ENCODE measurements at places on chromosomes 12 and 14.
A peak's percentile ranks its signal among the peaks of the same experiment; 100 is the strongest.

DNA sequence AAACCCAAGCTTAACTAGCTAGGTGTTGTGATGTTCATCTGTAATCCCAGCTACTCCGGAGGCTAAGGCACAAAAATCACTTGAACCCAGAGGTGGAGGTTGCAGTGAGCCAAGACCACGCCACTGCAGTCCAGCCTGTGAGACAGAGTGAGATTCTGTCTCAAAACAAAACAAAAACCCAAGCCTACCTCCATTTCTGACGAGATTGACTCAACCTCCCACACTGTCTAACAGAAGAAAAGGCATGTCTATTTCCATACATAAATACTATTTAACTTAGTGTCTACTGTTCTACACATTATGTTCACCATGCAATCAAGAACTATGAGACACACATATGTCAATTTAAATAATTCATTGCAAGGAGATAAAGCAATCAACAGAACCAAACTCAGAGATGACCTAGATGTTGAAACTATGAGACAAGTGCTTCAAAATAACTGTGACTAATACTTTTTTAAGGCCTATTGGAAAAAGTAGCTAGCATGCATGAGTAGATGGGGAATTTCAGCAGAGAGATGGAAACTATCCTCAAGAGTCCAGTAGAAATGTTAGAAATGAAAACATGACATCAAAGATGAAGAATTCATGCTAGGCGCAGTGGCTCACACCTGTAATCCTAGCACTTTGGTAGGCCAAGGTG is 75.9 kb upstream of the DHRS4 start:
- DNase-seq, result no peak

GRCh38 chr12:54303640-54304039 is 2.8 kb upstream of the NFE2 start:
- DNase-seq, result no peak

DNA sequence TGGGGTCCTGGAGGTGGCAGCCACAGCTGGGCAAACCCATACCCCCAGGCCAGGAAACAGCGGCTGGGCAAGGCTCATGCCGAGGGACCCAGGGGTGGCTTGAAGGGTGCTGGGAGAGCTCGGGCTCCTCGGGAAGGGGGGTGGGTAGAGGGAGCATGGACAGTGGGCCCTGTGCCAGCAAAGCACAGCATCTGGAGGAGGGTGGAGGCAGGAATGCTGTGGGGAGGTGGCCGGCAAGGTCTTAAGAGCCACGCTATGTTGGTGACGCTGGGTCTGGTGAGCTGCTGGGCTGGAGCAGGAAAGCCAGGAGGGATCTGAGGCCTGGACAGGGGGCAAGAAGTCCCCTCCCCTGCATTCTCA is 48.2 kb upstream of the DLK1 start:
- DNase-seq, result peak; percentile 71

DNA sequence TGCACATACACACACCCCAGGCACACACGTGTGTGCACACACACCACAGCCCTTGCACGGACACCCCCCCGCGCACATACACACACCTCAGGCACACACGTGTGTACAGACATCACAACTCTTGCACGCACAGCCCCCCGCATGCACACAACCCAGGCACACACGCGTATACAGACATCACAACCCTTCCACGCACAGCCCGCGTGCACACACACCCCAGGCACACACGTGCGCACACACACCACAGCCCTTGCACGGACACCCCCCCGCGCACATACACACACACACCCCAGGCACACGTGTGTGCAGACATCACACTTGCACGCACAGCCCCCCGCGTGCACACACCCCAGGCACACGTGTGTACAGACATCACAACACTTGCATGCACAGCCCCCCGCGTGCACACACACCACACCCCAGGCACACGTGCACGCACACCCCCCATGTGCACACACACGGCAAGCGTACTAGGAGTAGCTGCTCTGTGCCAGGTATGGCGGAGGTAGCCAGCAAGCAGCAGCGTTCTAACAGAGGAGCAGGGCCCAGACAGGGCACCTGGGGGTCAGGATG is 18.2 kb upstream of the ANKLE2 start:
- no peak for DNase-seq

GRCh38 chr14:34243001-34243400 is 219.0 kb downstream of the SPTSSA start:
- no peak for DNase-seq

DNA sequence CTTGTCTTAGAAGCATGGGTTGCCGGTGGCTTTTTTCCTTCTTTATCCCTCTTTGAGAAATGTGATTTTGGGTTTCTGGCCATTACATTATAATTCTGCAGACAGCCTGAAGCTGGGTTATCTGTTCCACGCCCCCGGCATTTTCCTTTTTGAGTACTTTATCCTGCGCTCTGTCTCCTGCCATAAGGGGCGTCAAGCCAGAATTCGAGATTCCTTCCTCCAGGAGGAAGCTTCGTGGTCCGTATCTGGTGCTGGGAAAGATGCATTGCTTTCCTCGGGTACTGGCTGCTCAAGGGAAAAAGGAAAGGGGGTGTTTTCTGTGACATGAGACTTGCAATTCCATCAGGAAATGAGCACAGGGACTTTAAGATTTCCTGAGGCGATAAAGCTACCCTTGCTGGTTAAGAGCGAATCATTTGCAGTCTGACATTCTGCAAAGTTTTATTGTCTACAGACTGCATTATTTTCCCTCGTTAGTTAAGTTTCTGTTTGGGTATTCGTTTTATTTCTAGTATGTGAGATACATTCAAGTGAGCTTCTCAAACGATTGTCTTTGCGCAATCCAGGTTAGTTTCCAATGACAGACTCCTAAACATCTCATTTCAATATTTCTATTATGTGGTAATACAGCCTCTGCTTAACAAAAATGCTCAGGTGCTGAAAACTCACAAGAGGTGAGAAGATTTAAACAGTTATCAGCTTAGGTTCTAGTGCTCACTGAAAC is 694 bp downstream of the AKAP5 start:
- peak; percentile 62 for DNase-seq

- peak; percentile 53 for DNase-seq
These were observed 27.8 kb downstream of the CNOT2 start for GRCh38 chr12:70271025-70271424.

GRCh38 chr14:105168496-105168978 is at the start of gene JAG2:
Gene JAG2, minus strand, starts transcription at chr14:105168776. Its CDS starts 356 bp downstream, at chr14:105168420.
- DNase-seq, result peak; percentile 31

GRCh38 chr12:7460375-7461259 is 16.7 kb upstream of the CD163L1 start:
- peak; percentile 35 for DNase-seq

- DNase-seq, result no peak
These were observed 163.3 kb downstream of the PAWR start for GRCh38 chr12:79527473-79527872.

GRCh38 chr12:79329933-79330332 is 360.8 kb downstream of the PAWR start:
- no peak for DNase-seq

GRCh38 chr14:44154874-44155273 is 352.2 kb downstream of the FSCB start:
- no peak for DNase-seq

DNA sequence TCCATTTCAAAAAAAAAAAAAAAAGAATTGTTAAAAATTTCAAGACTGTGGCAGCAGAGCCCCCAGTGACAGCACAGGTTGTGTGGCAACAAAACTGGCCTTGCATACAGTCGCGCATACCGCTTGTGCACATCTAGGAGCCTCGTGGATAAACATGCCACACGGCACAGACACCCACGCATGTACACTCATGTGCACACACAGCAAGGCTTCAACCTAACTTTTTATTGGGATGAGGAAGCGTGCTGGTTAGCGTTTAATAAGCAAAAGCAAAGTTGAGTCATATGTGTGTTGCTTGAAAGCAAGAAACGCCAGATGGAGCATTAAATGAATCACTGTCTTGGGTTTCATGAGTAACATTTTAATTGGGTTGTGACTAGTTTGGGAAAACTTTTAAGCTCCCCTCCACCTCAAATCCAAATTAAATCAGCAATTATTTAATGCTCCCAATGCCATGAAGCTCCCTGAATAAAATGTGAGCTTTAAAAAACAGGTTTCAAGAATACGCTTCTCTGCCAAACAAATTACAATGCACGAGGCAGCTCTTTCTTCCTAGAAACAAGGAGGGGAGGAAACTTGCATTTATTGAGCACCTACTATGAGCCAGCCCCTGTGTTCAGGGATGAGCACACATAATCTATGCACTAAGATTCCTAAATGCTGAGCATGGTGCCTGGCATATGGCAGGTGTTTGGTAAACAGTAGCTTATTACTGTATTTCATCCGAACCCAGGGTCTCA is 35.7 kb upstream of the EML1 start:
- DNase-seq, result no peak

DNA sequence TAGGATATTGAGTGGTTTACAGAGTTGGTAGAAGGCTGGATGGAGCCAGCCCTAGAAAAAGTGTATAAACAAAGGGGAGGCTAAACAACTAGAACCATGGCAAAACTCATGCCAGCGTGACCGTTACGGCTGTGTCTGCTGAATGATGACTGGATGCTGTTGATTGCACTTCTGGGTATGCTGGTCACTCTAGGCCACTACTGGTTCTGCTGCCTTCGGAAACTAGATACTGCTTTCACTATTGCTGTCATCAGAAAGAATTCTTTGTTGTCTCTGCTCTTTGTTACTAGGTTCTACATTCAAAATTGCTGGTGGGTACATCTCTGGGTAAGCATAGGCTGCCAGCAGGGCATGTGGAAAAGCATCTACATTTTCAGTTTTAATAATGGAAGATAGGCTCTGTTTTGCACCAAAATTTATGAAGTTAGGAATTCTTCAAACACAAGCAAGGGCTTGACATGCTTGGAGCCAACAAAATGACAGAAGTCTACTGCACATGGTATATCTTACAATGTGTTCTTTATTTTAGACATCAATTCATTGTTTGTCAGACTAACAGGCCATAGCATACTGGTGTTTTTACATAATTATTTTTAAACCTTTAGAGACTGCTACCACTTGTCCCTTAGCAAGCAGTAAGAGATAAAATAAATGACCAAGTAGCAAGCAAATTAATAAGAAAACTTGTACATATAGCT is 15.4 kb downstream of the MON2 start:
- no peak for DNase-seq

DNA sequence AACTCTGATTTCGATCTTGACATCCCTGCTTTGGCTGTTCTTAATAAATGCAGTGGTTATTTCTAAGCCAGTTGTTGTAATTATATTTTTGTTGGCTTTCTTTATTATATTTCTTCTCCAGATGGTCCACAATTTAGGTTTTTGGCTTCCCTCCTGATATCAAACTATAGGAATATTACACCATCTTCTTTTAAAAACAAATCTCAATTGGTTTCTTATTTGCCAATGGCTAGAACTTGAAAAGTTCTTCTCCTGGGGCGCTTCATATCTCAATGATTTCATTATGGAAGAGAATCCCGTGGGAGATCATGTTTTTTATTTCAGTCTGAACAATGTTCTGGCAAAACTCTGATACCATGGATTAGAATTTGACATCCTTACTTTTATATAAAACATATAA is 292.3 kb downstream of the FLRT2 start:
- DNase-seq, result no peak

- no peak for DNase-seq
These were observed 1315.2 kb downstream of the LRFN5 start for GRCh38 chr14:42921901-42922300.

- DNase-seq, result peak; percentile 80
These were observed 188.5 kb downstream of the ALX1 start for GRCh38 chr12:85468356-85469157.

- DNase-seq, result peak; percentile 65
These were observed 4.5 kb downstream of the ABCB9 start for GRCh38 chr12:122961531-122962329.

GRCh38 chr12:117188121-117188665 is 2.1 kb downstream of the FBXO21 start:
- DNase-seq, result no peak

- DNase-seq, result no peak
These were observed 683.4 kb downstream of the TMEM121 start for GRCh38 chr14:106209755-106210154.

DNA sequence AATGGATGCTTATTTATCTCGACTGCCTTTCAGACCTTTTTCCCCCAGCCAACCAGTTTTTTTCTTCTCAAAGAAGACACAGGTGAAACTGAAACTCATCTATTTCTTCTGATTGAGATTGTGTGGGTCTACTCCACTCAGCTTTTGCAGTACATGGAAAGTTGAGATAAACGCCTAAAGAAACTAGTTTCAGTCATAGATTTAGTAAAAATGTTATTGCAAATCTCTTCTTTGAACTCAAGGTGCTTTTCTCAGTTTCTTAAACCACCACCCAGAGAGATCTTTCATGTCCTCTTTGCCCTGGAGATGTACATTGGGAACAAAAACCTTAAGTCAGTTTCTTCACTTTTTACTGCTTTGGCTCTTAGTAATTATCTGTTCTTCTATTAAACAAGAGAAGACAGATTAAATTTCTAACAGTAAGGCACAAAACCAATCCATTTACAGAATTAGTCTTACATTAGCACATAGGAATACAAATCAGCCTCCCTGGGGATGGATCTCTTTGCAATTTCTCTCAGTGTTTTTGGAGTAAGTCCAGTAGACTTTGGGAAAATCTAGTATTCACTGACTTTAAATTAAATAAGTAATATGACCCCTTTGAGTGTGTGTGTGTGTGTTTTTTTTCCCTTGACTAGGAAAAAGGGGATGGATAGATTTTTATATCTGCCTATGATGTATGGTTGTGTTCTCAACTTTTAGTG is 11.6 kb downstream of the FBXW8 start:
- no peak for DNase-seq

DNA sequence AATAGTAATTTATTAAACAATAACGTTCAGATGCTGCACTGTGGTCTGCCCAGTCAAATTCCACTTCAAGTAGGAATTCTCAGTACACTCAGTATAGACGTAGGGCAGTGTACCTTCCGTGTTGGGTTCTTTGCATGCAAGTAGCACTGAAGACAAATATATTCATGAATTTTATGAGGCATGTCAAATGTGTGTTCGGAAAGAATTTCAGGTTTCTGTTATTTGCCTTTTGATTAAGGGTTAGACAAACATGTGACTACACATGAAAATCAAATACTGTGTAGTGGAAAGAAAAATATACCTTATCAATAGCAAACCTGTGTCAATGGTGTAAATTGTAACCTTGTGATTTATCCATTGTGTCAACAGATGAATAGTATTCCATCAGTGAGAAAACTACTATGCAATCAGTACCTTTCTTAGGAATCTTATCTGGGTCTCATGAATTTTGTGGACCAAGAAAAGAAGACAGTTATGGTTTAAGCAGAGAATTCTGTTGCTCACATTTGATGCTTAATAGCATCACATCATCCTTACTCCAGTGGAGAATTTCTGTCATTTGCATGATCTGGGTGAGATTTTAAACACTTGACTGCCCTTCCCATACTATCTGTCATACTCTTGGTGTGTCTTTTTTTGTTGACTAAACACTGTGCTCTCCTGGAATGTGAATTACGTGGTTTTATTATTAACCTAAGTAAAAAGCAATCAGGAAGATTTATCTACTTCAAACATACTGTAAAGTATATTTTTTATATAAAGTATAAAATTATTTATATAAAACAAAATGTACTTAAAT is 13.3 kb downstream of the TMEM260 start:
- no peak for DNase-seq
